ENCODE measurements at places on chromosomes 7 and 10.

- DNase-seq, result no peak
Measured at GRCh38 chr10:13402021-13402420, 53.9 kb upstream of the SEPHS1 start.

- no peak for DNase-seq
Measured at GRCh38 chr10:24467136-24467535, 256.6 kb downstream of the ARHGAP21 start.

- DNase-seq, result no peak
Measured at GRCh38 chr10:28217848-28218247, 85.0 kb downstream of the MPP7 start.

- DNase-seq, result no peak
Measured at GRCh38 chr10:112059220-112059619, 124.3 kb downstream of the GPAM start.

GRCh38 chr10:128102480-128103228 lies 23.6 kb downstream of the MKI67 start:
- DNase-seq, result no peak

DNA sequence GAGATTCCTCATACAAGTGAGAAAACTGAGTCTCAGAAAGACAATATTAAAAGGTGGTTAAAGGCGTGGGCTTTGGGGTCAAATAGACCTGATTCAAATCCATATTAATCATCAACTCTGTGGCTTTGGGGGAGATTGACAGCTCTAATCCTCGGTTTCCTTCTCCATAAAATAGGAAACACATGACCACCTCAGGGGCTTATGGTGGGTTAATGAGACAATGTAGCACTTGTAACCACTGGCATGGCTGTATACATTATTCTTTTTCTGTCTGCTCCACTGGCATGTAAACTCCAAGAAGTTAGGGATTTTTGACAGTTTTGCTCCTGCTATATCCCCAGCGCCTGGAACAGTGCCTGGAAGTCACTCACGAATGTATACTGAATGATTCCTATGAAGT lies 120.8 kb upstream of the GAD2 start:
- no peak for DNase-seq

DNA sequence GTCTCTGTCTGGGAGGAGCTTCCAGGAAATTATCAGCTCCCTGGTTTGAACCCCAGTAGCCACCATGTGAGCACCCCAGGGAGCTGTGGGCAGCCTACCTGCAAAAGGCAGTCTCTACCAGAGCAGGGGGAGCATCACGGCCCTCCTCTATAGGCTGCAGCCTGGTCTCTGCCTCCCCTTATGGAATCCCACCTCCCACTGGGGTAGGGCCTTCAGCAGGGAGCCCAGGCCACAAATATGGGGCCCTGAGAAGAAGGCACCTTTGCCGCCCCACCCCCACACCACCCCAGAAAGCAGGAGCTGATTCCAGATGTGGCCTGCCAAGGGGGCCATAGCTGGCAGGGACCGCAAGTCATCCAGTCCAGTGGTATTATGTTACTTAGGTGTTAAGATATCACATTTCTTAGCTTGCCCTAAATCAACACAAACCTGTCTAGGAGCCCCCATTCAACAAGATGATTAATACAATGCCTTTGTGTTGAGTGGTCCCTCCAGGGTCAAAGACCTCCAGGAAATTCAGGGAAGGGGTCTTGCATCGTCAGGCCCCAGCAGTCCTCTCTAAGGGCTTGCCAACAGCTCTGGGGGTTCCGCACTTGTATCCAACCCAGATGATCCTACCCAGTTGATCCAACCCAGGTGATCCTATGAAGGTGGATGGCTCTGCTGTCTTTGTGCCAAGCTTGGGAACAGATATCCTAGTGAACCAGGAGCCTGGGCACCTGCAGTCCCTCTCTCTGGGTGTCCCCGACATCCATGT lies 114.9 kb downstream of the OAT start:
- DNase-seq, result no peak
